Diencephalon (tissue), 1 donor: ENCODE measurements at places on chromosomes 7 and 10. TPM values are rescaled to one million over a fixed set of nuclear protein-coding genes. Genes with fewer than 3 reads are reported as not detected.

The GPR26 gene
- 13.8 TPM for total RNA-seq

The NKX2-3 gene
- not detected for total RNA-seq

The C1QL3 gene
- 18.0 TPM for total RNA-seq

The SUN3 gene
- 0.69 TPM for total RNA-seq

The TYW1B gene
- total RNA-seq, result 2.8 TPM
